ENCODE measurements at places on chromosomes 3 and 15.
A peak's percentile ranks its signal among the peaks of the same experiment; 100 is the strongest.

DNA sequence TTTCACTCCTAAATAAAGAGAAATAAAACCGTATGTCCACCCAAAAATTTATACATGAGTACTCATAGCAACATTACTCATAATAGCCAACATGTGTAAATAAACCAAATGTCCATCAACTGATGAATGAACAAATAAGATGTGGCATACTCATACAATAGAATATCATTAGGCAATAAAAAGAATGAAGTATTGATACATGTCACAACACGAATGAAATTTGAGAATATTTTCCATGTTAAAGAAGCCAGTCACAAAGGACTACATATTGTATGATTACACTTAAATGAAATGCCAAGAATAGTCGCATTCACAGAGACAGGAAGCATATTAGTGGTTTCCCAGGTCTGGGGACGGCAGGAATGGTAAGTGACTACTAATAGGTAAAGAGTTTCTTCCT lies 869.2 kb downstream of the IGSF11 start:
- DNase-seq, result no peak

- DNase-seq, result no peak
These were observed 21.7 kb upstream of the EPHB3 start for GRCh38 chr3:184539801-184540435.

- no peak for DNase-seq
These were observed 45.6 kb upstream of the IREB2 start for GRCh38 chr15:78392430-78392829.

- DNase-seq, result no peak
These were observed 109.1 kb downstream of the RFTN1 start for GRCh38 chr3:16404349-16404895.

GRCh38 chr3:59339818-59340217 lies 290.0 kb upstream of the CFAP20DC start:
- DNase-seq, result no peak

- DNase-seq, result no peak
These were observed 90.7 kb downstream of the RTP4 start for GRCh38 chr3:187458921-187459320.

- DNase-seq, result no peak
These were observed 62.5 kb upstream of the HRH1 start for GRCh38 chr3:11091791-11092190.

- DNase-seq, result peak; percentile 46
These were observed 456.3 kb upstream of the ARRDC4 start for GRCh38 chr15:97504031-97504792.

- DNase-seq, result no peak
These were observed 246.7 kb downstream of the SHOX2 start for GRCh38 chr3:157859541-157859940.

- DNase-seq, result no peak
These were observed 111.7 kb downstream of the XXYLT1 start for GRCh38 chr3:195159117-195159813.

GRCh38 chr3:143139762-143140161 lies 20.2 kb downstream of the CHST2 start:
- DNase-seq, result no peak

DNA sequence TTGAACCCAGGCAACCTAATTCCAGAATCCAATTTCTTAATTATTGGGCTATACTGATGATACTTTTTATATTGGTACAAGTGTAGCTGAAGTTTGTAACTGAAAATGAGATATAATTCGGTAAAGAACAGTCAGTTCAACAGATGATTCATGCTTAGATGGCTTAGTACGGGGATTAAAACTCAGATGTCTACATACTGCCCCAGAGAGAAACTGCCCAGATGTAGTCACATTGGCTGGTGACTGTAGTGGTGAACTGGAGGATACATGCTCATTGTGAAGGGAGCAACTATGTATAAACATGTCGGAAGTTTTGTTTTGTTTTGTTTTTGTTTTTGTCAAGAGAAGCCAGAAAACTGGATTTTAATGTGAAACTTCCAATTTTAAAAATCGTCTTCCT lies 179.6 kb downstream of the ADAMTSL3 start:
- DNase-seq, result no peak

DNA sequence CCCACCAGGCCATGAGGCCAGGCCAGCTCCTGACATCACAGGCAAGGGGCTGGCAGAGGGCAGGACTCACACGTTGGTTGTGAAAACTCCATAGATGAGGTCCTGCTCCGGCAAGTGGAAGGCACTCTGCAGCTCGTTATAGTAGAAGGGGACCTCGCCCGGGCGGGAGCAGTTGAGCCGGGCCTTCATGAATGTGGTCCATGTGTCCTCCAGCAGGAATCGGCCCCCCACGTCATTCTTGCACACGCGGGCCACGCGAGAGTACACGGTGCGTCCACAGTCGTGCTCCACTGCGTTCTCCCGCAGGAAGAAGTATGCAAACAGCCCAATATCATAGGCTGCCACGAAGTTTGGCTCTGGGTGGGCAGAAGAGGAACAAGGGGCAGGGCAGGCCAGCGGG lies 101.2 kb downstream of the SEMA5B start:
- no peak for DNase-seq

DNA sequence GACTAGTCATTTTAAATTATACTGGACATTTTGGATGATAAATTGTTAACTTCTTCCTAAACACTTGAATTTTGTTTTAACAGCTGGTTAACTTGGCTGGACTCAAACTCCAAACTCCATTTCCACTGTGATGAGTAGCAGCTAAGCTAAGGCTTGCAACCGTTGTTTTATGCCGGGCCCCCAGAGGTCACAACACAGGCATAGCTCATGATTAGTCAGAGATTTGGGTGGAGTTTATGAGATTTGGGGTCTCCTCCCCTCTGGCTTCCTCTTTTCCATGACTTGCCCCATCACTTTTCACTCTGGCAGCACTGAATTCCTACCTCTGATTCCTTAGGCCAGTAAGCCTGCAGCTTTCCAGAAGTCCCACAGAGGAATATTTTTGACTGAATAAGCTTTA lies 12.8 kb downstream of the THAP10 start:
- no peak for DNase-seq

DNA sequence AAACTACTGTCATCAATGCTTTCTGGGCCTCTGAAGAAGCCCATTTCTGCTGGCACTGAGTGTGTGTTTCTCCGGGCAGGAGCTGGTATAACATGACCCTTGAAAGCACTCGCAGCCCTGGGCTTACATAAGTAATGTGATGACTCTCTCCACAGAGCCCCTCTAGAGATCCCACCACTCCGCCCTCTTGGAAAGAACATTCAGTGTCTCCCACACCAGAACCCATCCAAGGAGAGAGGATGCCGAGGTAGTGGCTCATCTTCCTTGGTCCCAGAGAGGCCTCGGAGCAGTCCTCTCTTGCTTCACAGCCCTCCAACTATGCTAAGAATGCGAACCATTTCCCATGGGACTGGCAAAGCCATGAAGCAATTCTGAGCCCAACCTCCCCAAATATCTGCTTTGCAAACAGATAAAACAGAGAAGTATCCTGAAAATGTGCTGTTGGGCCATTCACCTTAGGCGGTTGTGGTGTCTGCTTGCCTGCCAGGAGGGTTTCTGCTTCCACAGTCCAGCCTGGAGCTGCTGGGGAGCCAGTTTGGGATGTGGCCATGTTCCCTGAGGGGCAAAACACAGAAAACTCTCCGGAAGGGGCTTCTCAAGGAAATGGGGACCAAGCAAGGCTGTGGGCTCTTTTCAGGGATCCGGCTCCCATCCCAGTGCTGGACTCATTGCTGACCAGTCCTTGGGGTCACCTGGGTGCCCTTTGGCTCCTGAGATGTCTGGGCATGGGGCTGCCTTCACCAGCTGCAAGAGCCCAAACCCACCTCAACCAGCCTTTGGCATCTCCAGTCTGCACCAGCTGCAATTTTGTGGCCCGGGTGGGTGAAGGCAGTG lies 47.3 kb downstream of the AMOTL2 start:
- DNase-seq, result no peak

DNA sequence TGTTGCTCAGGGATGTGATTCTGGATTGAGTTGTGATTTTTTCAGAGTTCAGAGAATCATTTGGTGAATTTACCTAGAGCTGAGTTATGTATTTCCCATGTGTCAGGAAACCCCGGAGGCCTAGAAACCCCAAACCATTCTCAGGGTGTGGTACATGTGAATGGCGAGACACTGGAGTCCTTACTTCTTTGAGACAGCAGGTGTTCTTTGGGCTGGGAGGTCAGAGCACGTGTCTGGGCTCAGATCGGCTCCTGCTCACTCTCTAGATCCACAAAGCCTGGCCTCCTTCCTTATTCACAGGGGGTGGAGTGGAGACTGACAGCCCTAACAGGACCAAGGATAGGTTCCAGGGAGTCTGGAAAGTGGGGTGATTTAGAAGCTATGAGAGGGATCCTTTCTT lies 145.8 kb downstream of the CHDH start:
- DNase-seq, result no peak

DNA sequence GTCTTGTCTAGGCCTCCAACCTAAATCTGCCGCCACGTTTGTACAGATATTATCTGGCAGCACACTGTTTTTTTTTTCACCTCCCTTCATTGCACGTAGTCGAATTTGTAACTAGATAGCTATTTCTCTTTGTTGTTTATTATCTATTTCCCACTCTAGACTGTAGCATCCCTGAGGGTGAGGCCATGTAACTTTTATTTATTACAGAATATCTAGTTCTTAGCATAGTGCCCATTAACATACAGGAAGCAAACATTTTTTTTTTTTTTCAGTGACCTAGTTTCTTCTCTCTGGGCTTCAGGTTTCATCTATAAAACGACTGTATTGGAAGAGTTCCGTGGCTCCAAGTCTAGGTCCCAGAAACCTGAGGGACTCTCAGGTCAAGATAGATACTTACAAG lies 354.3 kb downstream of the FGF12 start:
- no peak for DNase-seq

- peak; percentile 64 for DNase-seq
These were observed 120.9 kb downstream of the ERC2 start for GRCh38 chr3:56347219-56347871.

DNA sequence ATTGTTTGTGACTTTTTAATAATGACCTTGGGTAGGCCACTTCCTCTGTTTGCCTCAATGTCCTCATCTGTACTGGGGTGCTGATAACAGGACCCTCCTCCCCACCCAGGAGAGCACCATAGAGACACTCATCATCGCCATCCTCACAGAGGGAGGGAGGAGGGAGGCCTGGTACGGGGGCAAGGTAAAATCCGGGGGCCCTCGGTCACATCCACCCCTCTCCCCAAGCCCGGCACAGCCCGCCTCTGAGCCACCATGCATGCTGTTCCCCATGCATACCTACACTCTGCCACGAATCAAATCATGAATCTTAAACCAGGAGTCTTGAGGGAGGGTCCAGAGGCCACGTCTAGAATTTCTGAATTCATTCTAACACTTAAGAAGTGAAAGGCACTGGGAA lies 74.9 kb upstream of the IQSEC1 start:
- DNase-seq, result no peak

- DNase-seq, result peak; percentile 91
These were observed 218.6 kb downstream of the PDCD6IP start for GRCh38 chr3:34016925-34017587.

GRCh38 chr15:48062148-48062872 lies 58.5 kb upstream of the SLC24A5 start:
- no peak for DNase-seq

DNA sequence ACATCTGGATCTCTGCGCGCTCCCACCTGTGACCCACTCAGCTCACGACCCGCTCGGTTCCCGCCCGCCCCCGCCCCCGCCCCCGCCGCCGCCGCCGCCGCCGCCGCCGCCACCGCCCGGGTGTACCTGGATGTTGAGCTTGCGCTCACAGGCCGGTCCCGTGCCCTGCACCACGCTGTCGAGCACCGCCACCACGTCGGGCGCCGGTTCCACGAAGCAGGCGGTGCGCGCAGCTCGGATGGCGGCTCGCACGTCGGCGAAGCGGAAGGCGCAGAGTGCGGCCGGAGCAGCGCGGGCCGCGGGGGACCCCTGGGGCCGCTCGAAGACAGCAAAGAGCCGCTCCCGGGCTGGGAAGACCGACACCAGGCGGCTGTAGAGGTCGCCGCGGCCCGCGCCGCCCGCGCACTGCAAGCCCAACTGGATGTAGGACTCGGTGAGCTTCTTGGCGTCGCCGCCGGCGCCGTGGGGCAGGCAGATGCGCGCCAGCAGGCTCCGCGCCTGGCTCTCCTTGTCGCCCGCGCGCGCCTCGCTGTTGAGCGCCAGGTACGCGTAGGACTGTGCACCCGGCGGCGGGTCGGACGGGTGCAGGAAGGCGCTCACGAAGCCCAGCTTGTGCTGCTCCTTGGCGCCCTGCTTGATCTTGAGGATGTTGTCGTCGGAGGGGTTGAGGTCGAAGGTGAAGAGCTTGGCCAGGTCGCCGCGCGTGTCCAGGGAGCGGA lies 1.1 kb downstream of the PLXND1 start:
- peak; percentile 39 for DNase-seq

GRCh38 chr3:177197727-177198460 lies 612 bp upstream of the TBL1XR1 start:
- DNase-seq, result no peak

- DNase-seq, result no peak
These were observed 338.5 kb upstream of the THBS1 start for GRCh38 chr15:39242345-39242744.

- no peak for DNase-seq
These were observed 80.0 kb upstream of the CACNA2D3 start for GRCh38 chr3:54042259-54042823.

DNA sequence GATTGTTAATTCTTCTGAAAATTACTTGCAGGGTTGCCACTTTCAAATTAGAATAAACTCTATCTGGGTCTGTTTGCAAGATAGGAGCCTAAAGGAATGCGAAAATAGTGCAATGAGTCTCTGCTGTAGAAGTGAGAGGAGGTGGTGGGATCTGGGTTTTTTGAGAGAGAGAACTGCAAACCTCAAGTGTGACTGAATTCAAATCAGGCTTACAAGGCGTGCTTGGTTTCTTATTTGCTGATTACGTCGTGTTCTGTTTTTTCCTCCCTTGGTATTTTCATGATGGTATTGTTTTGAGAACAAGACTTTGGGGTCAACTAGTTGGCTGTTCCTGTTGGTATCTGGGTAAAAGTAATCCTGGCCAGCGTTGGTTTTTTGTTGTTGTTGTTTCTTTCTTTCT lies 490.9 kb upstream of the CFAP20DC start:
- no peak for DNase-seq

DNA sequence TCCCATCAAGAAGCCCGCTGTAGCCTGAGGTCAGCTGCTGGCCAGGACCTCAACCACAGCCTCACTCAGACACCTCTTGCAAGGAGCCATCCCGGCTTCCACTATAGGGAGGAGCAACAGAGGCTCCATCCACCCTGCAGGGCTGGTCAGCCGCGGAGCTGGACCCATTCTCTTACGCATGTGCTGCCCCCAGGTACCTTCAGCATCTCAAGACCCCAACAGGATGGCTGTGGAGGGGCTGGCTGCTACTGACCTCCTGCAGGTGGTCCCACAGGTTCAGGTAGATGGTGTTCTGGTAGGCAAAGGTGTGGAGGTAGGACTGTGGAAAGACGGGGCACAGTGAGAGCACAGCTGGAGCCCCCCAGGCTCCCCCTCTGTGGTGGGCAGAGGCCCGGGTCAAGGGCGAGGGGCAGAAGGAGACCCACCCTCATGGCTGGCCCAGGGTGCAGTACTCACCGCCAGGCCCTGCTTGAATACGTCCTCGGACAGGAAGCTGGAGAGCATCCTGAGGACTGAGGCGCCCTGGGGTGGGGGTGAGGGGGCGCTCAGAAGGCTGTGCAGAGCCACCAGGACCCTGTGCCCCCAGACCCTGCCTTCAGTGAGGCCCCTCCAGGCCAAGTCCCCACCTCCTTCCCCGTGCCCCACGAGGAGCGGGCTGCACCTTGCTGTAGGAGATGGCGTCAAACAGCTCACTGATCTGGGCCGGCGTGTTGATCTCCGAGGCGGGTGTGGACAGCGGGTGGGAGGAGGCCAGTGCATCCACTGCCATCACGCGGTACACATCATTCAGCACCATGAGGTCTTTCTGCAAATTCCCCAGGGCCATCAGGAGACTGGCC lies 11.4 kb downstream of the ANPEP start:
- no peak for DNase-seq

GRCh38 chr3:57787867-57788623 lies 31.9 kb downstream of the SLMAP start:
- DNase-seq, result no peak
